Vagina (tissue), 2 donors: ENCODE measurements at places on chromosomes 16 and 17.

DNA sequence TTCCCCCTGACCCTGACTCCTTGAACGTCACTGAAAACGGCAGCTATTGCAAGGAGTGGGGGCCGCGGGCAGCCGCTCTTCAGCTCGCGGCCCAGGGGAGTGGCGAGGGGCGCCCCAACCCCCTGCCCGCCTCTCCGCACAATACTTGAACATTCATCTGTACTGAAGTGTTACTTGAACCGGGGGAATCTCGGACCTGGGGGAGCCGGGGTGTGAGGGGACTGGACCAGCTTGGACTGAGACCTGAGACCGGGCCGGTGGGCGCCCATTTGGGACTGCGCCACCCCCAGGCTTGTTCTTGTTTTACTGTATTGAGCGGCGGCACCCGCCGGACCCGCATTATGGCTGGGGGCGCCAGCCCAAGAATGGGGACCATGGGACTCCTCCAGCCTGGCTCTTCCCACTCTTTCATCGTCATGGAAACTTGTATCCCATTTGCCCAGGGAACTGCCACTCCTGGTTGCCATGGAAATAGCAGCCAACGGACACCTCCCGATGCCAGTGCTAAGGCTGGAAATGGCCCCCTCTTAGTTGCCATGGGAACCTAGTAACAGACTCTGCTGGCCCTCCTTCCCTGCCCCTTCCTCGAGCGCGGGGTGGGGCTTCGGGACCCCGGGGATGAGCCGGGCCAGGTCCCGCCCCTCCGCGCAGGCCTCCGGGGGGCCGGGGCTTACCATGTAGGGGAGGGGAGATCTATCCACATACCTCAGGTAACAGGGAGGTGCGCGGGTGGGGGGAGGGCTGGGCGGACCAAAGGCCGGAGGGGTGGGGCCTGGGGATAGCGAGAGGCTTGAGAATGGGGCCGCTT lies 805 bp upstream of the ORAI3 start:
- DNase-seq, result peak; percentile 98

DNA sequence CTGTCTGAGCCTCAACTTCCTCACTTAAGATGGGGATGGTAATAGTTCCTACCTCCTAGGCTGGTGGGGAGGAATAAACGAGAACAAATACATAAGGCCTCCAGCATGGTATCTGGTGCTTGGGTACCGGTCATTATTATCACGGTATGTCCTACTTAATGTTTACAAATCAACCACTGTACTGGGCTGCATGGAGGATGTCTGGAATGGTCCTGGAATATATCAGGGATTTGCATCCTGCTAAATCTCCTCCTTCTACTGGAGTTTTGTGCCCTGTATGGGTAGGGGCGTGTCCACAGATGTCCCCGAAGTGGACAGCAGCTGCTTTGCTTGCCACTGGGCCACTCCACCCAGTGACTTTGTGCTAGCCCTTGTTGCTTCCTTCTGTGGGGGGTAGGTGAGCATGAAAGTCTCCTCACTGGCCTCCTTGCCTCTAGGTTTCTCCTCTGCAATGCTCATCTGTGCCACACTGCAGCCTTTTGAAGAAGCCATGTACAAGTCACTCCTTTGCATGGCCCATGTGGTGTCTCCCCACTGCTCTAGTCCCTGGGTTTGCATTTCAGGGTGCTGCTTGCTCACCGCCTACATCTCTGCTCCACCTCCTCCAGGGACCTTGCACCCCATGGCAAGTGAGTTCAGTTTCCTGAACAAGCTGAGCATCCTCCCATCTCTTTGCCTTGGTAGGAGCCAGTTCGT lies 2.2 kb upstream of the CMIP start:
- DNase-seq, result no peak

DNA sequence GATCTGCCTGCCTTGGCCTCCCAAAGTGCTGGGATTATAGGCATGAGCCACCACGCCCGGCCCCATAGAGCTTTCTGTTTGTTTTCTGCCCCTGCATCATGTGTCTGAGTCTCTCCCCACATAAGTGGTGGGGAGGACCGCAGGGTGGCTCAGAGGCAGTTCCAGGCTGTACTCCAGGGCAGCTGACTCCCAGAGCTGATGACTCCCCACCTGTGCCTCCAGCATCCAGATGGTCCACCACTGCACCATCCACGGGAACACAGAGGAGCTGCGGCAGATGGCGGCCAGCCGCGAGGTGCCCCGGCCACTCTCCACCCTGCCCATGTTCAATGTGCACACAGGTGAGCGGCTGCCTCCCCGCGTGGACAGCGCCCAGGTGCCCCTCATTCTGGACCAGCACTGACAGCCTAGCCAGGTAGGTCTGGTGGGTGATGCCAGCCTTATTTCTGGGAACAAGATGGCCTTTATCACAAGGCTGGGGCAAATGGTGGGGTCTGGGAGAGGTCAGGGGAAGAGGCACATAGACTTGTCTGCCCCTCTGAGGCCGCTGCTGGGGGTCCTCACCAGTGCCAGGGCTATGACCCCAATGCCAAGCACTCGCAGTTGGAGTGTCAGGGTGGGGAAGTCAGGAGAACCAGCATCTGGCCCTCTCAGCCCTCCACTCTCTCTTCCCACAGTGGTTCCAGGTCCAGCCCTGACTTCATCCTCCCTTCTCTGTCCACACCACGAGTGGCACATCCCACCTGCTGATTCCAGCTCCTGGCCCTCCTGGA lies 9.4 kb downstream of the SGCA start:
- DNase-seq, result no peak

GRCh38 chr17:76398523-76399174 lies 14.2 kb downstream of the SPHK1 start:
- no peak for DNase-seq

DNA sequence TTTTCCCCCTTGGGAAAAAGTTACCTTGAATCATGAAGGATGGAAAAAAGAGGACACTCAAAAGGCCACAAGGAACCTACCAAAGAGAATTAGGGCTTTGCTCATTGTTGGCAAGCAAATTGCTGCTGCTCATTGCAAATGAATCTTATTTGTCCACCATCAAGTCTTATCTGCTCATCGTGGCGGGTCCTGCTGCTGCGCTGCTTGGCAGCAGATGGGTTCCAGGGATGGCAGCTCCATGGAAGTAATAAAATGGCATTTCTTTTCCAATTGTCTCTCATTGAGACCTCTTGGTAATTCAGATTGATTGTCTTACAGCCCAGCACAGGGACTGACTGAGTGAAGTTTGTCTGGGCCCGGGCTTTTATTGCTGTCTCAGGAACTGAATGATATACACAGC lies 118.7 kb downstream of the MRM1 start:
- no peak for DNase-seq

- no peak for DNase-seq
Measured at GRCh38 chr17:65079489-65079900, 23.0 kb upstream of the GNA13 start.

GRCh38 chr16:89140401-89140800 lies 31.1 kb upstream of the CDH15 start:
- no peak for DNase-seq

DNA sequence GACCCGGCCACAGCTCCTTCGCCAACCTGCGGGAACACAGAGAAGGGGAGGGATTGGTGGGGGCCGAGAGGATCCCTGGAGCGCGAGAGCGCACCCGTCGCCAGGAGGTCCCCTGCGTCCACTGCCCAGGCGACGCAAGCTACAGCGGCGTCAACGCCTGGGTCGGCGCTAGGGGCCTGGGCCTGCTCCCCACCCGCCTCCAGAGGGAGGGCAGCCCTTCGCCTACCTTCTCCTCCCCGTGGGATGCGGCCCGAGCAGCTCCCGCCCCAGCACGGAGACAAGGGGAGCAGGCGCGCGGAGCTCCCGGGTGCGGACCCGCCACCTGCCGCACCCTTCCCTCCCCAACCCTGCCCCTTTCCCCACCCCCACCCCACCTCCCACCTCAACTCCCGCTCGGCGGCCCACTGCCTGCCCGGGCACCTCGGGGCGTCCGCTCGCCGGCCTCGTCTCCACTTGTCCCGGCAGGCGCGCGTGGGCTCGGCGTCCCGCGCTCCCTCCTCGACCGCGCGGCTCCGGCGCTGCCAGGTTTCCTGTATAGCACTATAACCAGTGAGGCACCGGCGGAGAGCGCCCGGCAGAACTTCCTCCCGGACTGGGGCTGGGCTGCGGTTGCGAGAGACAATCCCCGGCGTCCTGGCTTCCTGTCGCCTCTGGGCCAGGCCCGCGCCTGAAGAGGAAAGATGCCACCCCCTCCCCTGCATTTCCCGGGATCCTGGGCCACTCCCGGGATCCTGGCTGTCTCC lies 119.1 kb upstream of the SMURF2 start:
- no peak for DNase-seq

GRCh38 chr16:87704754-87705353 lies 60.9 kb downstream of the KLHDC4 start:
- no peak for DNase-seq

DNA sequence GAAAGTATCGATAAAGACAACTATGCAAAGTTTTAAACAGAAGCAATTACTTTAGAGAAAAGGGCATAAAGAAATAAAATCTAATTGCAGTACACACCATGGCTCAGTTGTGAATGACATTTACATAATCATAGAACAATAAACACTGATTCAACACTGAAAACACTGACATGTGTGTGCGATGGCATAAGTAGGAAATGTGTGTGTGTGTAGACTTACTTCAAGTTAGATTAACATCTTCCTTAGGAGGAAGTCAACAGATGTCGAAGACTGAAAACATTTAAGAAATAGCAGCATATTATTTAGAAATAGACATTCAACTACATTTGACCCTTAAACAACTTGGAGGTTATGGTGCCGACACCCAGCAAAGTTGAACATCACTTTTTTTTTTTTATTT lies 172.4 kb downstream of the STX8 start:
- no peak for DNase-seq

- no peak for DNase-seq
Measured at GRCh38 chr17:82384730-82385481, 13.3 kb downstream of the UTS2R start.

- DNase-seq, result no peak
Measured at GRCh38 chr17:45267436-45268055, 5.7 kb upstream of the SPATA32 start.

- no peak for DNase-seq
Measured at GRCh38 chr17:49688848-49689247, 11.0 kb upstream of the SPOP start.
